H1 (cell line): ENCODE measurements at places on chromosomes 16 and 17. TPM values are rescaled to one million over a fixed set of nuclear protein-coding genes. Genes with fewer than 3 reads are reported as not detected.

DNA sequence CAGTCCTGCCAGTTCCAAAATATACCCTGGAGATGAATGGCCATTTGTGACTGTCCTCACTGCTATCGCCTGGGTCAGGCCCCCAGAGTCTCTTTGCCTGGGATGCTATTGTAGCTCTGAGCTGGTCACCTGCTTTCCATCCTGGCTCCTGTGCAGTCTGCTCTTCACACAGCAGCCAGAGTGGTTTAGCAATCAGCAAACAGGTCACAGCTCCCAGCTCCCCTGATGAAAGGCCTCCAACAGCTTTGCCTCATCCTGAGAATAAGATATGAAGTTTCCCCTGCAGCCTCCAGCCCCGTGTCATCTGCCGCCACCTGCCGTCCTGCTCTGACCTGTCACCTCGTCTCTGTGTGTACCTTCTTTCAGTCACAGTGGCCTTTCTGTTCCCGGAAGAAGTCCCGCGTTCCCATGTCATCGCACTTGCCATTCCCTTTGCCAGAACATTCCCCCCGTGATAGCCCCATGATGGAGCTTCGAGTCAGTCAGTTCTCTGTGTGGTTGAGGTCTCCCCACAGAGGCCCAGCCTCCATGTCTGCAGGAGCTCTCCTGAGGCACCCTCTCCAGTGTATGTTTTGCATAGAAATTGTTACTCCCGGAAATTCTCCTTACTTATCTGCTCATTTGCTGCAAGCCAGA, 281.5 kb downstream of the SNX29 start:
- no peak for DNase-seq

DNA sequence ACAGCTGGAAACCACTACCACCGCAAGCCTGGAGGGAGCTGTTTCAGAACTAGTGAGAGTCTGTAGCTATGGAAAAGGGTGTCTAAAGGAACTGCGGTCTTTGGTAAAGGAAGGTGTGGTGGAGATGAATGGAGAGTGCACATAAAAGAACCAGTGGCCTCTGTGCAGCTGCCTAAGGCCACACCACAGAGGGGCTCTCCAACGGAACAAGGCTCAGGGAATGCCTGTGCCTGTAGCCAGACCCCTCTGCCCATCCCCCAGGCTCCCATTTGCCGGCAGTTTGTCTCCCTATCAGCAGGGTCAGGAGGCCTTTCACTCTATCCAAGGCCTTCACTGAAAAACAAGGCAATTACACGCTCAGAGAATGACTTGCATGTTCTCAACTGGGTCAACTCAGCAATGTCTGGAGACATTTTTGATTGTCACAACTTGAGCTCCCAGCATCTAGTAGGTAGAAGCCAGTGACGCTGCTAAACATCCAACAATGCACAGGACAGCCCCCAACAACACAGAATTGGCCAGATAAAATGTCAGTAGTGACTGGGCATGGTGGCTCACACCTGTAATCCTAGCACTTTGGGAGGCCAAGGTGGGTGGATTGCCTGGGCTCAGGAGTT, 3.3 kb upstream of the FDXR start:
- no peak for DNase-seq

GRCh38 chr17:26782153-26782552, 511.8 kb upstream of the WSB1 start:
- no peak for DNase-seq

GRCh38 chr17:15332338-15332737, 9.1 kb downstream of the TEKT3 start:
- peak; percentile 49 for DNase-seq

GRCh38 chr17:55038291-55038690, 69.7 kb downstream of the STXBP4 start:
- no peak for DNase-seq

DNA sequence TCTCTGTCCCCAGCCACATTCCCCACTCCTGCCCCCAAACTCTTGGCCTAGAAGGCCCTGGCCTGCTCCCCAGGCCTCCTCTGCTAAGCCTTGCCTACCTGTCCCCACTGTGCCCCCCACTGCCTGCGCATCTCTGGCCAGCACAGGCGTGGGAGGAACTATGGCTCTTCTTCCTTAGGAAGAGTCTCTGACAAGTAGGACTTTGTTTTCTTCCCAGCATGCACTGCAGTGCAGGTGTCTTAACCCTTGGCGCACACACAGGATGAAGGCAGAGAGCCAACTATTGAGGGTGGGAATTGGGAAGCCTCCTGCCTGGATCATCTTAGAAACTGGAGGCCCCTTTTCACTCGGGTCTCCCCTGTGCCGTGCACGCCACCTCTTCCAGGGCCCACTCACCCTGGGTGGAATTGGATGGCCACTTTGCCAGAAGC, 3.6 kb downstream of the AMDHD2 start:
- DNase-seq, result no peak

The NOS2 gene
- total RNA-seq, result 1.8 and 1.9 TPM in 2 replicates

The TMEM235 gene
- 0.15 TPM in 1 of 2 replicates, not detected in the other for total RNA-seq
